ENCODE measurements at places on chromosomes 16 and 17. TPM values are rescaled to one million over a fixed set of nuclear protein-coding genes. Genes with fewer than 3 reads are reported as not detected.

HSD17B1 gene
- total RNA-seq = under 0.01 TPM

ZNF646 gene
- total RNA-seq = 6.0 TPM

HSPB9 gene
- not detected for total RNA-seq

CD300E gene
- not detected for total RNA-seq

GRCh38 chr17:29559640-29560039 lies 7.2 kb downstream of the ABHD15 start:
- no peak for DNase-seq

DNA sequence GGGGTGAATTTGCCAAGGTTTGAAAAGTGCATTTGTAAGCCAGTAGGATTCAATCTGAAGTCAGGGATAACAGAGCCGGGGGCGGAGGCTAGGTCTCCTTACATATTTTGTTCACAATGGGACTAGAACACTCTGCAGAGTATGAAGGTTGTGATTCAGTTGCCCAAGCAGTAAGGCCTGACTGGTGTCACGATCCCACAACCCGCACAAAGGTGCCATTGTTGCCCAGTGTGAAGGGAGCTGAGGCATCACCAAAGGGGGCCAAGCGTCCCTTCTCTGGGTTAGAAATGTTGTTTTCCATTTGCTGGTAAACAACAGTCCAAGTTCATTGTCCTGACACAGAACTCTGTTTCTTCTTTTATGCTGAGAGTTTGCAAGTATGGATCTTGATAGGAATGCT lies 471.8 kb downstream of the MAF start:
- no peak for DNase-seq

DNA sequence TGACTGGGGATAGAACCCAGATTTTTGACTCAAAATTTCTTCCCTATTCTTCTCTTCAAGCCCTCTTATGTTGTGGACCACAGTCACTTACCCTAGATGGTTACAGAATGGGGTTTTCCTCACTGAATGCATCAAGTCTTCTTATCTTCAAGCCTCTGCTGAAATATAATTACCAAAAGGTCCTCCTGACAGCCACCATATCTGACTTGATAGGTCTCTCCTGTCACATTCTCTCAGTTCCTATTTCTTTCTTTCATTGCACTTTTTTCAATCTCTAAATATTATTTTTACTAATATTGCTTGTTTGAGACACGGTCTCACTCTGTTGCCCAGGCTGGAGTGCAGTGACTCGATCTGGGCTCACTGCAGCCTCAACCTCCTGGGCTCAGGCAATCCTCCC lies 1.1 kb upstream of the COPZ2 start:
- no peak for DNase-seq

GRCh38 chr17:4256952-4257351 lies 6.8 kb downstream of the ANKFY1 start:
- no peak for DNase-seq

- no peak for DNase-seq
These were observed 209.4 kb upstream of the C16orf82 start for GRCh38 chr16:26857371-26857770.

- no peak for DNase-seq
These were observed 4.9 kb downstream of the NQO1 start for GRCh38 chr16:69721441-69721957.

DNA sequence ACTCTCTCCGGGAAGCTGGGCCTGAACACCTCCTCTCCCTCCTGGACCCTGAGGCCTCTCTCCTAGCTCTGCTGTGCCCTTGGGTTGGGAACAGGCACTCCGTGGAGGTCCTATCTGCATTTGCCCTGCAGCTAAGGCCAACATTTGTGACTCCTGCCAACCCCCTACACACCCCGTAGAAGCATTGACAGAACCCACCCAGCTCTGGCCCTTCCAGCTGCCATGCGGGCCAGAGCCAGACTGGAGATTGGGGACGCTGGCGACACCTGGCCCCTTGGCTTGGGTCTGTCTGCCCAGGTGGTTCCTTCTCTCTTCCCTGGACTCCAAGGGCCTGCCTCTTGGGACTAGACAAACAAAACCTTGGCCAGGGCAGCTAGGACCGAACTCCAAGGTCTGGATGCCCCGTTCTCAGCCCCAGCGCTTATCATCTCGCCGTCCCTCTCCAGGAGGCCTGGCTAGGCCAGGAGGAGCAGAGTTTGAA lies 644 bp upstream of the RHBDF2 start:
- DNase-seq = no peak

- DNase-seq = peak; percentile 77
These were observed 8.4 kb upstream of the MTSS2 start for GRCh38 chr16:70694088-70694867.

GRCh38 chr17:54785643-54786268 lies 114.9 kb upstream of the TOM1L1 start:
- no peak for DNase-seq

GRCh38 chr16:57538235-57538721 lies 1.9 kb upstream of the CCDC102A start:
- DNase-seq = no peak

DNA sequence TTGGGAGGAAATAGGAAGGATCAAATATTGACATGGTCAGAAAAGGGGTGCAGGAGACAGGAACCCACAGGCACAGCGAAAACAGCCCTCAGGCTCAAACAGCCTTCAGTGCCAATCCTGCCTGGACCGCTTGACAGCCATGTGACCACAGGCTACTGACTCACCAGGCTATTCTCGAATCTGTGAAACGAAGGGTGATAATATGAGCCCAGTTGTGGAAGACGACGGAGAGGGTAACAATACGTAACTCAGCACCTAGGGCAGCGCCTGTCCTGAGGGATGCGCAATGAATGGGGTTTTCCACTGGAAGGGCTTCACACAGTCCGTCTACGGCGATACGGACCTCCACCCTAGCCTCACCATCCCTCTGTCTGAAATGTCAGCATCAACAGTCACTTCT lies 117.3 kb upstream of the RCVRN start:
- DNase-seq = peak; percentile 76

DNA sequence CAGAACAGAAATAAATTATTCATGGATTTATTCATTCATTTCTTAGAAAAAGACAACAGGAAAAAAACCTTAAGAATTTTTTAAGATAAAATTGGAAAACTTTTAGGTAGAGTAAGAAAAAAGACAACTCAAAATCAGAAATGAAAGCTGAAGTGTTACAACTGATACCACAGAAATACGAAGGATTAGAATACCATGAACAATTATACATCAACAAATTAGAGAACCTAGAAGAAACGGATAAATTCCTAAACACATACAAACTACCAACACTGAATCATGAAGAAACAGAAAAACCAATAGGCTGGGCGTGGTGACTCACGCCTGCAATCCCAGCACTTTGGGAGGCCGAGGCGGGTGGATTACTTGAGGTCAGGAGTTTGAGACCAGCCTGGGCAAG lies 27.8 kb downstream of the CTRB2 start:
- no peak for DNase-seq

- DNase-seq = no peak
These were observed 28.4 kb upstream of the SLC12A3 start for GRCh38 chr16:56836410-56837230.

DNA sequence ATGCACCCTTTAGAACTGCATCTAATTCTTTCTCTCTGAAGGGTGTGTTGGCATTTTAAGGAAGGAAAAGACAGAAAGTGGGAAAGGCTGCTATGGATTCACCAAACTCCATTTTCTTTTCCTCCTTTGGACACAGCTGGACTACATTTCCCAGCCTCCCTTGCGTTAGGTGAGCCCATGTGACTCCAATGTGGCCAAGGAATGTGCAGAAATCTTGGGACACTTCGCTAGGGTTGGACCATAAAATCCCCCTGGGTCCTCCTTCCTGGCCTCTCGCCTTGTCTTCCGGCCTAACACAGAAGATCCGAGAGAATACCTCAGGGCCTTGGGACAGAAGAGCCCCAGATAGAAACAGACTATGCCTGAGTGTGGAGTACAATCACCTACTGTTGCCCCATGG lies 56.3 kb downstream of the ABCC12 start:
- no peak for DNase-seq
